Activated CD4-positive, alpha-beta T cell treated with anti-CD3 and anti-CD28 coated beads for 36 hours (primary cell): ENCODE measurements at places on chromosomes 12 and 14. TPM values are rescaled to one million over a fixed set of nuclear protein-coding genes. Genes with fewer than 3 reads are reported as not detected.

The APOLD1 gene
- total RNA-seq, result 3.5 TPM

The DBX2 gene
- total RNA-seq, result not detected

DNA sequence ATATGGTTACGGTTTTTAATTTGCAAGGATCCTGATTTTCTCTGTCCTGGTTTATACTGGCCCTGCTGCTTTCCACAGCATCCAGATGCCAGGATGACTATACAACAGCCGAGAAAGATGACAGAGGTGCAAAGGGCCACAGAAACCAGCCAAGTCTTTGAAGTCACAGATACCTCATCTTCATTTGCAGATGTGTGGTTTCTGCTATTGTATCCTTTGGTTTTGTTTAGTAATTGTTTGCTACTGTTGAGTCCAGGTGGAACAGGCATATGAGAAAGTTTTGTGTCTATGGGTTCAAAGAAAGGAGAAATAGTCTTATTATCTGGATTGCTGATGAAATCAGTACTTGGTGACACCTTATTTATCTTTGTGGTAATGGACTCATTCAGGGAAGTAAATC lies 17.3 kb upstream of the KLHL42 start:
- H3K36me3 ChIP-seq, result no peaks in the 10 kb centered on the region
- H3K27ac ChIP-seq, result no peak overlapping the region
- no peak overlapping the region for H3K4me3 ChIP-seq
- no peaks in the 10 kb centered on the region for H3K27me3 ChIP-seq
- peak; percentile 32 for DNase-seq

GRCh38 chr12:85509857-85510256 lies 229.8 kb downstream of the ALX1 start:
- H3K4me3 ChIP-seq, result no peak overlapping the region
- H3K4me1 ChIP-seq, result no peaks in the 10 kb centered on the region
- H3K27ac ChIP-seq, result no peak overlapping the region
- no peak for DNase-seq
- no peaks in the 10 kb centered on the region for H3K36me3 ChIP-seq

DNA sequence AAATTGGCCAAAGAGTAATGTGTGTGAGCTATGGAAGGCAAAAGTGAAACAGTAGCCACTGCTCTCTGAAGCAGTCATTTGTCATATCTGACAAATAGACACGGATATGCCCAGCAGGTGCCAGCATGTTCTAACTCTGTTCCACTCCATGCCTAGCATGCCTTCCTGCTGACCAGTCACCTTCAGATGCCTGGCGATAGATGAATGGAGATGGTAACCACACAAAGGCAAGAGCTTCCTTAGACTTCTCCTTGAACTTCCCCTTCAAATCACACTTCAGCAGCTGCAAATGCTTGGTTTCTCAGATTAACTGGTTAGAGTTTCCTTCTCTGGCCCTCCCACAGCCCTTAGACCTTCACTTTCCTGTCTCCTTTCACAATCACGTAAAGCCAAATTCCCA lies 429.9 kb downstream of the DAD1 start:
- no peak overlapping the region for H3K27ac ChIP-seq
- H3K4me1 ChIP-seq, result peaks cover 15% of the 10 kb centered on the region
- H3K4me3 ChIP-seq, result no peak overlapping the region
